Activated gamma-delta T cell treated with Interleukin-2 at 50 U/mL for 16 hours (primary cell): ENCODE measurements at places on chromosomes 11 and 22.

DNA sequence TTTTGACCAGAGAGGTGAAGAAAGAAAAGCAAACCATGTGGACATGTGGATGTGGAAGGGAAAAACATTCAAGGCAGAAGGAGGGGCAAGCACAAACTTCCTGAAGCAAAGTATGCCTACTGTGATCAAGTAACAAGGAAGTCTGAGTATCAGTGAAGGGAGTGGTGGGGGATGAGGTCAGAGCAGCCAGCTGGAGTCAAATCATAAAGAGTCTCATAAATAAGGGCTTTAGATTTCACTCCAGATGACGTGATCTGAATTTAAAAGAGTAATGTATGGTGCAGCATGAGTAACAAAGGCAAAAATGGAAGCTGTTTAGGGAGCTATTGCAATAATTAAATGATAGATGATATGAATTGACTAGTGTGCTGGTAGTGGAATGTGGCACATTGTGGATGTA lies 665.4 kb upstream of the CCDC90B start:
- DNase-seq = no peak

- DNase-seq = peak; percentile 67
Measured at GRCh38 chr11:848380-848931, 5.8 kb downstream of the TSPAN4 start.

GRCh38 chr11:64760759-64761420 lies 1.1 kb upstream of the PYGM start:
- no peak for DNase-seq

- DNase-seq = no peak
Measured at GRCh38 chr11:11983427-11983826, 25.0 kb downstream of the DKK3 start.

- DNase-seq = no peak
Measured at GRCh38 chr11:84105148-84105547, 819.0 kb upstream of the CCDC90B start.

GRCh38 chr22:49251371-49251770 lies 576.3 kb downstream of the BRD1 start:
- no peak for DNase-seq

DNA sequence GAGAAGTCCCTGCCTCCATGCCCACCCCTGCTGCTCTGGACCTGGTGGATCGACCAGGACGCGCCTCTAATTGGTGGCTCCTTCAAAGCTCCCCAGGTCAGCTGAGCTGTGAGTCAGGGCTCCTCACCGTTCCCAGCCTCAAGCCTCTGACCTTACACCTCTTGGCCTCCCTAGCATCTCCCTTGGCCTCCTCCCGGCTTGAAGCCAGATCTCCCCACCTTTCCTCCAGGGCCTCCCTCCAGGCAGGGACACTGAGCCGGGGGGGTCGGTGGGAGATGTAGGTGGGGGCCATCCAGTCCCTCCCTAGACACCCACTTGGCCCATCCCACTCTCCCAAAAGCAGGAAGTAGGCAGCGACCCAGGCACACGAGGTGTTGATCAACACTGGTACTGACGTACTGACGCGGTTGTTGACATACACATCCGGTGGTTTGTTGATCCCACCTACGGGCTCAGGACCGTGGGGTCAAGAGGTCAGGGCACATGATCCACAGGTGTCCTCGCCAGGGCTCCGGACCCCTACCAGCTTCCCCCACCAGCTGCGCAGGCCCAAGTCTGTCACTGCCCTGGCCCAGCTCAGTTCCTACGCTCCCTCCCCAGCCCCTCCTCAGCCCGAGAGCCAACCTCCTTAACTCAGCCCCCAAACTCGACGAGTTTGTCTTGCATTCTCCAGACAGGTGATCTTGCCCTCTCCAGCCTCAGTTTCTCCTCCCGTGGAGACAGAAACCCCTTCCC lies 802 bp downstream of the ATG2A start:
- DNase-seq = peak; percentile 37

DNA sequence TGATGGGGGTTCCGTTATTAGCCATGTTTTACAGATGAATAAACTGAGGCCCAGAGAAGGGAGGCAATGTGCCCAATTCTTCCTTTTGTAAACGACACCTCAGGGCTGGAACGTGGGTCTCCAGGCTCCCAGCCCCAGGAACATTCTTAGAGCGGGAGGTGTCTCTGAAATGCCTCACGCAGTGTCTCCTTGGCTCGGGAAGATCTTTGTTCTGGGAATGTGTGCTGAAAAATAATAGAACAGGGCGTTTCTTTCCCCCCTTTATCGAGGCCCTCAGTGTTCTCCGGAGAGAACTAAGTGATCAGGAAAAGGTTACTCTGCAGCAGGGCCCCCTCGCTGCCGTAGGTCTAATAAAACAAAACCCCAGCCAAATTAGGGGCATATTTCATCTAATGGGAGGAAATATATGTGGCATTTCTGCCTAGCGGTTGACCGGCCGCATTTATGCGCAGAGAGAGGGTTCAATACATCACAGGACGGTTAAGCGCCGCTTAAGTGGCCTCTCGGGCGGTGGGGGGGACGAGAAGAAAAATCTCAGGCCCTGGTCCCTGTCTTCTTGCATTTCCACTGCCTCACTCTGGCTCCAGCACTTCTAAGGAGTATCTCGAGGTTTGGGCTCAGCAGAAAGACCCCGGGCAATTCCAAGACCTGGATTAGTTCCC lies 564.3 kb downstream of the MN1 start:
- no peak for DNase-seq

- no peak for DNase-seq
Measured at GRCh38 chr22:44351685-44352377, 39.1 kb upstream of the SHISAL1 start.

DNA sequence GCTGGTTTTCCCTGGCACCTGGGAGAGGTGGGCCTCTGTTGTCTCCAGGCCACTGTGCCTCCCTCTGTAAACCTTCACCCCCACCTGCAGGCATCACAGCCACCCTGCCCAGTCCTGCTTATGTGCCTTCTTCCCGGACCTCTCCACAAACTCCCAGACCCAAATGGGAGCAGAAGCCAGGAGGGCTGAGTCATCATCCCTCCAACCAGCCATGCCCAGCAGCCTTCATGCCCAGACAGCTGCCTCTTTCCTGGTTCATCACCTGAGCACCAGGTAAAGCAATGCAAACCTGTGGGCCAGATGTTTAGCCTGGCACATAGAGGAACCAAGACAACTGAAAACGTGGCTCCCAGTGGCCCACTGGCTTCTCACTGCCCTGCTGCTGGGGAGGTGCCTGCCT lies 2.1 kb upstream of the TMPRSS4 start:
- no peak for DNase-seq

GRCh38 chr11:111631024-111631665 lies 28.9 kb downstream of the SIK2 start:
- DNase-seq = no peak

GRCh38 chr11:112884012-112884767 lies 77.0 kb upstream of the NCAM1 start:
- DNase-seq = no peak

- DNase-seq = no peak
Measured at GRCh38 chr22:24420072-24420976, 7.1 kb upstream of the ADORA2A start.

GRCh38 chr22:35638410-35638809 lies 9.8 kb upstream of the APOL6 start:
- DNase-seq = no peak

- no peak for DNase-seq
Measured at GRCh38 chr11:88312628-88313027, 24.9 kb downstream of the CTSC start.

DNA sequence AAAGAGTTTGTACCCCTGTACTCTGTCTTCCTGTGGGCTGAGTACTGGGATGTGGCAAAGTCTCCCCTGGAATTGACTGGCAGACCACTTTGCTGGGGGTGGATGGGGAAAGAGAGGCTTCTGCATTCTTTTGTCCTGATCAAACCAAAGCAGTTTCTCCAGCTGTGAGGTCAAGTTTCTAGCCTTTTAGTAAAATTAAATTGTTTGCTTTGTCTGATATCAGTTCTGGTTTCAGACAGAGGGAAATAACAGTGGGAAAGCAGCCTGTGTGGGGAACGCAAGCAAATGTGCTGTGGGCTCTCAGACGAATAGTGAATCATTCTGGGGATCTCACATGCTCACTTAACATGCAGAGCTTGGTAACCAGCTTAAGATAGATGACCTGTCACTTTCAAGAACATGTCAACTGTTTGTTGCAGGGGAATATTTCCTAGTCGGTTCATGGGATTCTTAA lies 151.6 kb downstream of the FAT3 start:
- DNase-seq = no peak

- DNase-seq = no peak
Measured at GRCh38 chr11:10514202-10514601, 26.8 kb downstream of the RNF141 start.

- DNase-seq = no peak
Measured at GRCh38 chr22:22989856-22990255, 80.5 kb upstream of the GNAZ start.

GRCh38 chr11:65136515-65137096 lies 2.3 kb upstream of the SYVN1 start:
- DNase-seq = no peak

GRCh38 chr22:21703684-21704316 lies 31.8 kb downstream of the YPEL1 start:
- no peak for DNase-seq

GRCh38 chr22:45777852-45778375 lies 106.3 kb downstream of the ATXN10 start:
- DNase-seq = no peak

- no peak for DNase-seq
Measured at GRCh38 chr11:75728992-75729391, 11.4 kb downstream of the MOGAT2 start.

- DNase-seq = no peak
Measured at GRCh38 chr11:120295099-120295498, 30.0 kb upstream of the TLCD5 start.

DNA sequence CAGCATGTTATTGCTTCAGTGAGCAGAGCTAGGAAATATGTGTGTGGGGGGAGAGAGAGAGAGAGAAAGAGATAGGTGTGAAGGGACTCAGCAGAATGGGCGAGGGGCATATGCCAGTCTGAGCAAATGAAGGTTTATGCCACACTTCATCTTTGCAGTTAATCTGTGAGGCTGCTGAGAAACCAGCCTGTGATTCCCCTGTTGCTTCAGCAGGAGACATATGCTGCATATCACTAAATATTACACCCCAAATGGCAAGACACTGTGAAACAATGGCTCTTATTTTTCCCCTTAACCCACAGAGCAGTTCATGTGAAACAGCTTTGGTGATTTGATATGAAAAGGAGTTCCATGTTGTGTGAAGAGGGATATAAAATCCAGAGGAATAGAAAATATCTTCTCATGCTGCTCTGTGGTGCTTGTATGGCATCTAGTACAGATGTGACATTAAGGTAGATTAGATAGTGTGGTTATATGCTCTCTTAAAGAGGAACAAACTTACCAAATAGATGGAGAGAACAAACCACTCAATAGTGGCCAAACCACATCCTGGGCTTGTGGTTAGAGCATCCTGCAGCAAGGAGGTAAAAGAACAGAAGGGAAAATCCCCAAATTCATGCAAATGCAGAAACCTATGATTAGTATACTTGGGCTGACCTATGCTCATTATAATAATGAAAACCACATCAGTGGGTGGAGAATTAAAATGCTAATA lies 864.2 kb downstream of the FAM181B start:
- peak; percentile 77 for DNase-seq

- DNase-seq = no peak
Measured at GRCh38 chr11:133719532-133720235, 125.6 kb downstream of the SPATA19 start.

DNA sequence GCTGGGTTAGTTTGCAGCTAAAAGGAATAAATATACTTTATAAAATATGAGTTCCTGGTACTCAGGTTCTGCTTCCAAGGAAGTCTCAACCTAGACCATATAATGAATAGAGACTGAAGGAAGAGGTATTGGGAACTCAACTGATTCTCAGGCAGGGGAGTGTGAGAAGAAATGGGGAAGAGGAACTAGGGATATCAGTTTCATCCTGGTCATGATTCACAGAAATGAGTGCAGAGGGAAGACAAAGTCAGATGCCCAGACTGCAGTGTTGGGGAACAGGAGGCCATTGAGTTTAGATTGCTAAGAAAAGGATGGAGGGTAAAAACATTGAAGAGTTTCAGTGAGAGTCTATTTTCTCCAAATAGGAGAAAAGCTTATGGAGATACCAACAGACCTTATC lies 28.8 kb downstream of the PLAAT5 start:
- DNase-seq = no peak

DNA sequence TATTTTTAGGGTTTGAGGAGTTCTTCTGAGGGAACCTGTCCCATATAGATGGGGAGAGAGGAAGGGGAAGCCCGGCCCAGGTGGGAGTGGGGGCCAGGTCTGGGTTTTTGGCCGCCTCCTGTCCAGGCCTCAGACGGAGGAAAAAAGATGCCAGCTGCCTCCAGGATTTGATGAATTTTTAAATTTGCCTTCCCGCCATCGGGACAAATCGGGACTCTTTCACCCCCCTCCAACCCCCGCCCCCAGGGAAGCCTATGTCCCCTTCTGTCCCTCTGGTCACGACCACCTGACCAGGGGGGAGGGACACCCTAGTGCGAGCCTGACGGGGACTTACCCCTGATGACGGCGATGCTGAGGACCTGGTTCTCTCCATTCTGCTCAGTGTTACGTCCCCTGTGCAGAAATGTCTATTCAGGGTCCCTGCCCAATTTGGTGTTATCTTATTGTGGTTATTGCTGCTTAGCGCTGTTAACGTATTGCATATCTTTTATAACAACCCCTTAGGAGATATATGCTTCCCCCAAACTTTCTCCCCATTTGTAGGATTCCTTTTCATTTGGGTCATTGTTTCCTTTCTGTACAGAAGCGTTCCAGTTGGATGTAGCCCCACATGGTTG lies 115.9 kb upstream of the GRK3 start:
- no peak for DNase-seq

- no peak for DNase-seq
Measured at GRCh38 chr22:44752285-44753188, at the start of gene ARHGAP8. TSS of gene ARHGAP8 (plus strand) at chr22:44752575. CDS start at chr22:44786528, 33,953 bp downstream.
